DMS53 (cell line): ENCODE measurements at places on chromosomes 12 and 14.

DNA sequence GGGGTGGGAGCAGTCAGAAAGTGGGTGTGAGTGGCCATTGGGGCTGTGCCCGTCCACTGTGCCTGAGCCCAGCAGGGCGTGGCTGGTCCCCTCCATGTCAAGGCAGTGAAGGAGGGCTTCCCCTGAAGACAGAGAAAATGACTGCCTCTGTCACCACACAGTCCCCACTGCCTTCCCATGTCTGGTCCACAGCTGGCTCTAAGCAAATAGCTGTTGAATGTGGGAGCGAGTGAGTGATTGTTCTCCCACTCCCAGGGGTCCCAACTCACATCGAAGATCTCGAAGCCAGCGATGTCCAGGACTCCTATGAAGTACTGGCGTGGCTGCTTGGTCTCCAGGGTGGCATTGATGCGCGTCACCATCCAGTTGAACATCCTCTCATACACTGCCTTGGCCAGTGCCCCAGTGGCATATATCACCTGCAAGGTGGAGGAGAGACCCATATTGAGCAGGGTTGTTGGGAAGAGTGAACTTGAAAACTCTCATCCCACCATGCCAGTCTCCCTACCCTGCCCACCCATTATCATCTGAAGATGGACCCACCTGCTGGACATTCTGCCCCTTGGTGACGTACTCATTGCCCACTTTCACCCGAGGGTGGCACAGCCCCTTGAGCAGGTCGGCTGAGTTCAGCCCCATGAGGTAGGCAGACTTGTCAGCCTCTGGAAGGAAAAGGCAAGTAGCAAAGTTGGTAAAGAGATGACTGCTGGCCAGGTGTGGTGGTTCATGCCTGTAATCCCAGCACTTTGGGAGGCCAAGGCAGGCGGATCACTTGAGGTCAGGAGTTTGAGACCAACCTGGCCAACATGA is 6.6 kb downstream of the MYH7 start:
- DNase-seq: no peak

DNA sequence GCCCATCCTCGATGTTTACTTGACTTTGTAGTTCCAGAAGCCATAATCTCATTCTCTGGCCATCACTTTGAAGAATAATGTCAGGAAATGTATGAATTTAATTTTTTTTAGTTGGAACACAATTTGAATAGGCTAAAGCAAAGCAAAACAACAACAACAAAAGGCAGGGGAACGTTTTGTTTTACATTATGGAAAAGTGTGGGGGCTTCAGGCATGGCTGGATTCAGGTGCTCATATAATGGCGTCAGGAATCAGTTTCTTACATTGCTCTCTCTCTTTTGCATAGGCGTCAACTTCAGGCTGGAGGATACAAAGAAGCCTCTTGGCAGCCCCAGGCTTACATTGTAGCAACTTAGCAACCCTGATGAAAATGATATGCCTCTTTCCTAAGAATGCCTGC is 13.1 kb upstream of the RPH3A start:
- DNase-seq: no peak

DNA sequence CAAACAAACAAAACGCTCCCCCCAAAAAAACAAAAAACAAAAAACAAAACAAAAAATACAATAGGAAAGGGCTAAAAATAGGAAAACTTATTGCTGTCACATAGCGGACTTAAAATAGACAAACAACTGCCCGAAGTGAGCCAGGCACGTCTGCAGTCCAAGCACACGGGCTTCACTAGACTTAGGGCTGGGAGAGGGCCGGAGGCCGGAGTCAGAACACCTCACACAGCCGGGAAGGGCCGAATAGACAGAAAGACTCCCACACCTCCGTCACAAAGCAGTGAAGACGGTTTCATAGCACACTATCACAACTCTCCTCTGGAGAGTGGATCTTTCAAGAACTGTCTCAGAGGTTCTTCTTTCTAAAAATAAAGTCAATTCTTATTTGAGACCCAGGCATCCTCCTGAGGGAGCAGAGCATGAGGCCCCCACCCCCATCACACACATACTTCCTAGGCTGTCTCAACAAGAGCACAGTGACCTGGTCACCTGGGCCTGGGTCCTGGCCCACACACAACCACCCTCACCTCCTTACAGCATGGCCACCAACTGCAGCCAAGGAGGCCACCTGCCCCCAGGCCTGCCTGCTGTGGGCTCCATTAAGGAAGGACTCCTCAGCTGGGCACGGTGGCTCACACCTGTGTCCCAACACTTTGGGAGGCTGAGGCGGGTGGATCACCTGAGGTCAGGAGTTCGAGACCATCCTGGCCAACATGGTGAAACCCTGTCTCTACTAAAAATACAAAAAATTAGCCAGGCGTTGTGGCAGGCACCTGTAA is 6.7 kb downstream of the BAG5 start:
- no peak for DNase-seq

DNA sequence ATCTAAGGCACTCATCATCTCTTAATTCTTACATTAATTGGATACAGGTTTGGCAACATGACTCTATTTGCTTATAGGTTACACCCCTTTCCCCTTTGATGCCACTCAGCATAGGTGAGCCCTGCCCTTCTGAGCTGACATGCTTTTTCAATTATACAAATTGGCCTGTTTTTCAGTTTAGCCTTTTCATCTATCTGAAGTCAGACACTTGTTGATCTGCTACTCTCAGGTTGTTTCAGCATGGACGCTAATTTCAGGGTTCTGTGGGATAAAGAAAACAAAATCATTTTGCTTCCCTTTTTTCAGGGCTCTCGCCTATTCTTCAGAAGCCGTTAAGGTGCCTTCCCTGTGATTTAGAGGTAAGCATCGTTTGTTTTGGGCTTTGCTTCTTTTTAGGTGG is 55.3 kb downstream of the DACT1 start:
- DNase-seq: no peak

GRCh38 chr14:103286460-103286859 is 47.6 kb upstream of the EIF5 start:
- no peak for DNase-seq

GRCh38 chr12:124440031-124440626 is 127.3 kb downstream of the NCOR2 start:
- DNase-seq: no peak
